ENCODE measurements at places on chromosomes 13 and 19. TPM values are rescaled to one million over a fixed set of nuclear protein-coding genes. Genes with fewer than 3 reads are reported as not detected.

DNA sequence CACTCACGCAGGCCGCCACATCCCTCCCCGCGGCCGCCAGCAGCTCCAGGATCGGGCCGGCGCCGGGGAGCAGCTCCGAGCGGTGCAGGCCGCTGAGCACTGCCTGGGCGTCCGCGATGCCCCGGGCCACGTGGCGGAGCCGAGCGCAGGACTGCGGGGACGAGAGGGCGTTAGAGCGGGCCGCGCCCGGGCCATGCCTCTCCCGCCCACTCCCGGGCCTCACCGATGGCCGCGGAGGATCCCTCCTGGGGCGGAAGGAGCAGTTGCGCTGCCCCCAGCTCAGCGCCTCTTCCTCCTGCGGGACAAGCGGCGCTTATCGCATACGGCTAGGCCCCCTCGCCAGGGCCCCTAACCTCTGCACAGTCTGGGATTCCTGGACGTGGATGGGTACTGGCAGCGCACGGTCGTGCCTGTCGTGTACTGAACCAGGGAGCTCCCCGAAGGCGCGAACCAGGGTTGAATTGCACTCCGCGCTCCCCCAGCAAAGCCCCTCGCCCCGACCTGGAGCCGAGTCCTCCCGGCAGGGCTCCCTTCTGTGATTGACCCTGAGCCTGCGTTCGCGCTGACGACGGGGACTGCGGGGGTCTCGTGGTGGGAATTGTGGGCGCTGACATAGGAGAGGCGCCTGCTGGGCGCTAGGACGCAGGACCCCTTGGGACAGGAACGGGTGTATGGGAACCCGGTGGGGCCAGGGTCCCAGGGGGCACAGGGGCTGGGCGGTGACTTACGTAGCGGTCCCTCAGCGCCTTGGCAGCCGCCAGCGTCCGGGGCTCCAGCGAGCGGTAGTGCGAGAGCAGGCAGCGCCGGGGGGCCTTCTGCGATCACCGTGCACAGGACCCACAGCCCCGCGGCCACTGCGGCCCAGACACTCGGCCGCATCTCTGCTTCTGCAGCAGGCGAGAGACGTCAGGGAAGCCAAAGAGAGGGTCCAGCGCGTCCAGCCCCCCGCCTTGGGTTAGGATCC lies 673 bp downstream of the IFNL4 start:
- no peak for DNase-seq

- no peak for DNase-seq
Measured at GRCh38 chr19:748274-748598, 2.7 kb upstream of the MISP start.

- DNase-seq, result no peak
Measured at GRCh38 chr19:49559928-49560327, 20.4 kb downstream of the NOSIP start.

DNA sequence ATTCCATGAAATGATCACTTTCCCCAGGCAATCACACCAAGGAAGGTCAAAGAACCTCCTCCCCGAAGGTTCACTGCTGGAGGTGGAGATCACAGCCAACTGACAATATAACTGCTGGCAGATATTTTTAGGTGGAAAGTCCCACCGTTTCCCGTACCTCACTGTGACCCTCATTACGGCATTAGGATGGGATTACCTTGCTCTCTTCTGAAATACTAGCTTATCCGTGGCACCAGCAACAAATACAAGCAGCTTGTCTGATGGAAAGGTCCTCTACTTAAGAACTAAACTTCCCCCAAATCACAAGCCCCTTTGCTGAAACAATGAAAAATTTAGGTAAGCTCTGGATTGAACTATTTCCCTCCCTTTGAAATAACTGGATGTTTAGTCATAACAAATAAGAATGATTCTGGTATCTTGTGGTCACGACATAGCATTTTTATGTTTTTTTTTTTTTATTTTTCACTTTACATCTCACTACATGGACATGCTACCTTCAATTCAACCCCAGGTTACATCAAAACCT lies 178.9 kb downstream of the COL4A1 start:
- DNase-seq, result peak; percentile 64

DNA sequence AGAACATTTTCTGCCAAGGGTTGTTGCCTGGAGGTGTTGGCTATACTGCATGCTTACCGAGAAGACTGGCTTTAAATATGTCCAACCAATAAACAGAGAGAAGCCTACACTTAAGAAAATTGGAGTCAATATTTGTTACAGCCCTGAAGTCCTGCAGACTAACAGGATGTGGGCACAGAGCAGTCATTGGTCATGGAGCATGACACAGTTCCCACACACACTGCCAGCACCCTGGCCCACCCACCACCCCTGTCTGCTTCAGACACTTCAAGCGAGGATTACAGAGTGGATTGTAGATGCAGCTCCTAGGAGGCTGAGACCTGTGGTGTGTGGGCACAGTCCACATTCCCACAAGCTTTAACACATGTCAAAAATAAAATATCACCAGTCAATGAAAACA lies 21.0 kb upstream of the SERP2 start:
- DNase-seq, result no peak

GRCh38 chr19:7450243-7451223 lies 38.3 kb downstream of the PEX11G start:
- peak; percentile 17 for DNase-seq

GRCh38 chr19:33292595-33293254 lies 9.6 kb downstream of the CEBPA start:
- DNase-seq, result no peak

DNA sequence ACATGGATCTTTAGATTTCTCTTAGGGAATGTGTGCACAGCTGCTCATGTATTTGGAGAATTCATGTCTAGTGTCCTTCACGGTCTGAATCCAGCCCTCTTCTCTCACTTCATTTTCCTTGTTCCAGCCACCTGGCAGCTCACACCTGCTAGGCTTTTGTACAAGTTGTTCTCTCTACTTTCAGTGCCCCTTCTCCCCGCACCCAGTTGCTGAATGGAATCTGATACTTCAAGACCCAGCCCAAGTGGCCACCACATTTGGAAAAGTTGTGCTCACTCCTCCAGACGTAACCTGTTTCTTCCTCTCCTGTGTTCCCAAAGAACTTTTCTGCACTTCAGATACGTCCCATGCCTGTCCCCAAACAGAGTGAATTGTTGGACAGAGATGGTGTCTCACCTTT lies 235.6 kb downstream of the SHISA2 start:
- no peak for DNase-seq

- DNase-seq, result no peak
Measured at GRCh38 chr19:1081301-1082164, 13.6 kb downstream of the POLR2E start.

DNA sequence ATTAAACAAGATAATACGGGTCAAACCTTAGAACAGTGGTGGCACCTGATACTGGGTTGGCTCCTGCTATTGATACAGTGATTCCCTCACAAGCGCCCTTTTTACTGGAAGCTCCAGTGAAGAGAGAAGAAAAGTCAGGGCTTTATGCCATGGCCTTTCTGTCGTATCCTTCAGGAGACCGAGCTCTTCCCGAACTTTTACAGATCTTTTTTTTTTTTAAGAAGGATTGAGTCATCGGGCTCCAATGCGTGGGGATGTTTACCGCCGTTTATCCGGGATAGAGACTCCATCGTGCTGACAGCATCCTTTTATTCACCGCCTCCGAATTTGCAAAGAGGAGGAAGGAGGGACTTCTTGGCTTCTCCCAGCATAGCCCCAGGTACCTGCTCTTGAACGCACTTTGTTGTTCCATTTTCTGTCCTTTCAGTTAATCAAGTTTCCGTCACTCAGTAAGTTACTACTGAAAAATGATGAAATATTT lies 574 bp downstream of the ZNF227 start:
- DNase-seq, result peak; percentile 58

DNA sequence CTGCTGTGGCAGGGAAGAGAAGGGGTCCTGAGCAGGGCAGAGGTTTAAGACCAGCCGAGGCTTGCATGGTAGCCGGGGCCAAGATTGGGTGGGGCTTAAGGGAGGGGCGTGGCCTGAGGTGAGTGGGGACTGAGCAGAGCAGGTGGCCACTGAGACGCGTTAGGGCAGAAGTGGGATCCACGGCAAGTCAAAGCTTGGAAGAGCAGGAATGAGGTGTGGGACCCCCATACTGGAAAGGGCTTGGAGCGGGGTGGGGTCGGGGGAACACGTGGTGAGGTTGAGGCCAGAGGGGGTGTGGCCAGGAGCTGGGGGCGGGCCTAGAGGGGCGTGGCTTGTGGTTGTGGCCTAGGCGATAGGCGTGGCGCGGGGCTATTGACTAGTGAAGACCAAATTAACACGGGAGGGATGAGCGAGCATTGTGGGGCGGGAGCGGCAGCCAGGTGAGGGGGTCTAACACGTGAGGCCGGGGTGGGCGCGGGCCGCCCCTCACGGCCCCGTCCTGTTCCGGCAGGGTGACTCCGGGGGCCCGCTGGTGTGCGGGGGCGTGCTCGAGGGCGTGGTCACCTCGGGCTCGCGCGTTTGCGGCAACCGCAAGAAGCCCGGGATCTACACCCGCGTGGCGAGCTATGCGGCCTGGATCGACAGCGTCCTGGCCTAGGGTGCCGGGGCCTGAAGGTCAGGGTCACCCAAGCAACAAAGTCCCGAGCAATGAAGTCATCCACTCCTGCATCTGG lies 3.3 kb downstream of the CFD start:
- DNase-seq, result peak; percentile 20

DNA sequence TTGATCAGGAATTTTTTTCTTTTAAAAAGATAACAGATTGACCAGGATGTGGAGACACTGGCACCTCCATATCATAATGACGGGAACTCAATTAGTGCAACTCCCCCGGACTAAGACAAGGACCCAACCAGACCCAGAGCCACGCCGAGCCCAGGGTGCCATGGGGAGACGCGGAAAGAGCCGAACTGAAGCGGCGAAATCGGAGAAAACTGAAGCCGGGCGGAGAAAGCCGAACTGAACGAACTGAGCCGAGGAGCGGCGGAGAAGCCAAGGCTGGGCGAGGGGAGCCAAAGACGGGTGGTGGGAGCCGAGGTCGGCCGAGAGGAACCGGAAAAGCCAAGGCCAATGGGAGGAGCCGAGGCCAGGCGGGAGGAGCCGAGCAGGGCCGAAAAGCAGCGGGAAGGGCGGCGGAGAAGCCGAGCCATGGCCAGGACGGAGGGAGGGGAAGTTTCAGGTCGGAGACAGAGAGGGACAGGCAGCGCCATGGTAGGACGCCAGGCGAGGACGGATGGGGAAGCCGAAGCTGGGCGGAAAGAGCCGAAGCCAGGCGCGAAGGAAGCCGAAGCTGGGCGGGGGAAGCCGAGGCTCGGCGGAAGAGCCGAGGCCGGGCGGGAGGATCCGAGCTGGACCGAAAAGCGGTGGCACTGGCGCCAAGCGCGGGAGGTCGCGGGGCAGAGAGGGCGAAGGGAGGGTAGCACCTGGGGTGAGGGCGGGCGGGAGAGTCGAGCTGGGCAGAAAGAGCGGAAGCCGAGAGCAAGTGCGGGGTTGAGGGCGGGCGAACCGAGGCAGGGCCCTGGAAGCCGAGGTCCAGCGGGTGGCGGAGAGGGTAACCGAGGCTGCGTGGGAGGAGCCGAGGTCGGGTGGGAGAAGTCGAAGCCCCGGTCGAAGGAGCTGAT lies 29.4 kb downstream of the ZNF557 start:
- DNase-seq, result peak; percentile 88

GRCh38 chr13:110277357-110277975 lies 29.5 kb downstream of the COL4A1 start:
- DNase-seq, result no peak

GRCh38 chr13:52670726-52671125 lies 18.1 kb downstream of the SUGT1 start:
- DNase-seq, result no peak

DNA sequence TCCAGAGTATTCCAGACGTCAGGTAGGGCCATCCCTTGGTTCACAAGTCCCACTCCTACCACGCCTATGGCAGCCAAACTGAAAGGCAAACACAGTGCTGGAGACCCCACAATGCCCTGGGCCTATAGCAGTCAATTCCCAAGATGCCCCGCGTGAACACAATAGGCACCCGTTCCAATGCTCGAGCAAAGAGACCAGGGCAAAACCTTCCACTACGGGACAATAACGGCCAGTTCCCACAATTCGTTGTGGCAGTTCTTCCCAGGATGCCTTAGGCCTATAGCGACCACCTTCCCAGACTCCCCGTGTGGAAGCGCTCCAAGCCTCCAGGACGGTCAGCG lies 538 bp downstream of the ZNF428 start:
- peak; percentile 30 for DNase-seq

DNA sequence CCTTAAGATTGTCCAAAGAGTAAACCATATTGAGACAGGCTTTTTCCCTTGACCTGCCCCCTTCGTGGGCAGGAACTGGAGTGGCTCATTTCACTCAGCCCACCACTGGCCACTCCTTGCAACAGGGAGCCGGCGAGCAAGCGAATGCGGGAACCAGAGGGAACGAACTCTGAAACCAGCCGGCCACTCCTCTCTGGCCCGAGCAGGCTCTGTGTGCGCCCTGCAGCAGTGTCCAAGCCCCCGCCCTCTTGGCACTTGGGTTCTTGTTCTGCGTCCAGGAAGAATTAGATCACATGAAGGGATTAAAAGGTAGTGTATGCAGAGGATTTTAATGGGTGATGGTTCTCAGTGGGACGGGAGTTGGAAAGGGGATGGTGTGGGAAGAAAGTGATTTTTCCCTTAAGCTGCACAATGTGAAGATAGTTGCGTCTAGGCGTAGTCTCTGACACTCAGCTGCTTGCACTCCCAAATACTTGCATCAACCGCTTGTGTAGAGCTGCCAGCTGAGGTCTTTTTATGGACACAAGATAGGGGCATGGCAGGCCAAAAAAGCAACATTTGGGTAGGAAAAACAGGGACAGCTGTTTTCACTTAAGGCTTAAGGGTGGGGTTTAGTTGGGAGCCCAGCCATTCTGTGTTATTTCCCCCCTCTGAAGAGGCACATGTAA lies 1209.7 kb upstream of the PCDH20 start:
- DNase-seq, result no peak

DNA sequence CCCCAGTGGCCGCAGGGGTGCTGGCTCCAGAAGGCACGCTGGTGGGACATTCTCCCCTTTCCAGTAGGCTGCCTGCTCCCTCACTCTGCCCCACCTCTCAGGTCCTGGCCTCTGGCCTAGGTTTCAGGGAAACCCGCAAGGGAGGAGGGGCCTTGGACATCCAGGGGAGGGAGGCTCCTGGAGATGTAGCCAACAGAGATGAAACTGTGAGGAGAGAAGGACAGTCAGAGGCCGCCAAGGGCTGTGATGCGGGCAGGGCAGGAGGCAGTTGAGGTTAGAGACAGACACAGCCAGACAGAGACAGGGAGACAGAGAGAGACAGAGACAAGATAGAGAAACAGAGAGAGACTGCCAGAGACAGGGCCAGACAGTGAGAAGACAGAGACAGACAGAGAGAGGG lies 127.7 kb downstream of the UQCRFS1 start:
- no peak for DNase-seq

DNA sequence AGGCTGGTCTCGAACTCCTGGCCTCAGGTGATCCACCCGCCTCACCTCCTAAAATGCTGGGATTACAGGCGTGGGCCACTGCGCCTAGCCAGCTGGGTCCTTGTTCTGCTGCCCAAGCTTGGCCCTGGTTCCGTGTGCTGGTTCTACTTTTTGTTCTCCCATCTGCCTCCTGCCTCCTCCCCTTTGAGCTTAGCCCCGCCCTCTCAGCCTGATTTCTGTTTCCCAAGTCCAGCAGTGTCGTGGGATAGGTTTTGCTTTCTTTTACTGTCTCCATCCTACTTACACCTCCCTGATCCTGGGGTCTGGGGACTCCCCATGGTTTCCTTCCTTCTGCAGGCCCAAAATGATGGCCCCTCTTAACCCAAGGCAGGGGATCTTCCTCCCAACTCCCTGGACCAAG lies 2.4 kb downstream of the BLOC1S3 start:
- DNase-seq, result no peak

The ZNF625 gene
- 8.3 TPM for total RNA-seq

The ZNF154 gene
- total RNA-seq, result 0.13 TPM

The NAPSA gene
- total RNA-seq, result under 0.01 TPM

The CGB8 gene
- not detected for total RNA-seq

The KIR3DL2 gene
- total RNA-seq, result not detected
